Spleen (tissue), 13 donors: ENCODE measurements at places on chromosomes 12 and 14. TPM values are rescaled to one million over a fixed set of nuclear protein-coding genes. Genes with fewer than 3 reads are reported as not detected.

DNA sequence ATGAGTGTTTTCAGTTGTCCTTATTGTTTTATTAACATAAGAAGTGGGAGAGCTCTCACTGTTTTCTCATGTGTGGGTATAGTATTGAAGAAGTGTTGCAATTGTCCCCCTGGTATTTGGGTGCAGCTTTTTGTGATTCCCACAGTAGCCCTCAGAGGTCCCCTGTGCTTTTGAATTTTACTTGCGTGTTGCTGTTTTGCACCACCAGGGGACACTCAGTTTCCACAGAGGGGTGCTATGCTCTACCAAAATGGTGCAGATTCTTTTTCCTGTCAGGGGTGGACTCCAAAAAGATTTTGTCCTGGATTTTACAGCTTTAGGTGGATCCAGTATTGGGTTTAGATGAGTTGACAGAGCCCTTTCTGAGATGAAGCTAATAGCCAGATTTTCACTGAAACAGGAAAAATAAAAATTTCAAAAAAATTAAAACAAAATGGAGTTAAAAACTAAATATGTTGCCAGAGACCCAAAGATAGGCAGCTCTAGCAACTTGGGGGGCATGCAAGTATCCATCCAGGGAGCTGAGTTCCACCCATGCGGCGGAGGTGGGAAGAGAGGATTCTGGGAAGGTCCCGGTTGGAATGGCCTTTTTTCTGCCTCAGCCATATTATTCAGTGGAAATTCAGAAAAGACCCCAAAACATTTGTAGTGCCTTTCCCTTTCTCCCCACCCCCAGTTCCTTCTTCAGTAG is 50.2 kb downstream of the TTLL5 start:
- H3K36me3 ChIP-seq, result no peaks in the 10 kb centered on the region
- DNase-seq, result no peak
- H3K4me1 ChIP-seq, result peaks cover 9% of the 10 kb centered on the region
- H3K27ac ChIP-seq, result peak overlapping the region; percentile 46
- H3K4me3 ChIP-seq, result no peak overlapping the region

DNA sequence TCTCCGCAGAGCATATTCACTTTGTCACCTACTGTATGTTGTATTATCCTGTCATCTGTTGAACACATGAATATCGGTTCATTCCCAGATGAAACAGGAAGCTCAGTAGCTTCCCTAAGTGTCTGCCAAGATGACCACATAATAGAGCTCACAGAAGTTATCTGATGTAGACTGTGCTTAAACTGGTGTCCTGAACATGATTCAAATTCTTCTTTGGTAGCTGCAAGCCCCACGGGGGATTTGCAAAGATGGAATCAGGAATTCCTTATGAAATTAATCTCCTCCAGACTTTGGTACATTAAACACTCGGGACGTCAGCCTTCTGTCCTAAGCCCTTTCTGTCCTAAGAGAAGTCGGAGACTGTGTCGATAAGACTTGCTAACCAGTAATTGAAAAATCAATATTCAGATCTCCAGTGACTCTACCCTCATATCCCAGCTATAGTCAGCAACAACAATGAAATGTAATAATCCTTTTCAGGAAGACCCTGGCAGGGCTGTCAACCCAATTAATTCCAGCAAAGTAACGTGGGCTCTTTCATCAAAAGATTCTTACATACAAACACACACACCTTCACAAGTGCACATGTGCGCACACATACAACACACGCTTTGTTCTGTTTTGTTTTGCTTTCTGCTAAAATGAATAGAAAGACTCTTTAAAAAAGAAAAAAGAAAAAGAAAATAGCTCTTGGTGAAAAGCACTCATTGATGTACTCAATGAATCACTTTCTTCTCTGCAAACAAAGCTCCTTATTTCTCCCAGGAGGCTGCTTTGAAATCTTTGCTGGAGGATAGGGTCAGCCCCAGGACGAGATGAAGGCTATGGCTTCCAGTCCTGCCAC is 127.2 kb downstream of the RIMBP2 start:
- no peaks in the 10 kb centered on the region for H3K4me1 ChIP-seq
- no peaks in the 10 kb centered on the region for H3K27me3 ChIP-seq
- no peaks in the 10 kb centered on the region for H3K36me3 ChIP-seq
- H3K27ac ChIP-seq, result no peak overlapping the region
- no peak for DNase-seq

CEP128 gene
- 16.2 TPM for total RNA-seq

- DNase-seq, result no peak
- H3K36me3 ChIP-seq, result no peaks in the 10 kb centered on the region
- no peaks in the 10 kb centered on the region for H3K27me3 ChIP-seq
- no peaks in the 10 kb centered on the region for H3K4me1 ChIP-seq
- H3K4me3 ChIP-seq, result no peak overlapping the region
These were observed 282.9 kb downstream of the DUSP6 start for GRCh38 chr12:89069431-89069830.

DNA sequence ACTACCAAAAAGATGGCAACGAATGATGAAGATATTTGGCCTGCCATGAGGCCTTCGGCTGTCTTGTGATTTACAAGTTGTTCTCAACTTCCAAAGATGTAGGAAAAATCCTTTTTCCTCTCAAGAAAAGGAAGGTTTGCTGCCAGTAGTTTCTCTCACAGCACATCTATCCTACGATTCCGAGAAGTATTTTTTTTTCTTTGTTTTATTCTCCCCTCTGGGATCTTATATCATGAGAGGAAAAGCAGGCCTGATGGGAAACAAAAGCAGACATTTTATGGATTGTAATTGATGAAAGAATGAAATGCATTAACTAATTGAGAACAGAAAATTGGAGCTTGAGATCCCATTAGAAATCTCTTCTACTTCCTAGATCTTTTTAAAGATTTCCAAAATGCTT is 1197.9 kb upstream of the SEL1L start:
- DNase-seq, result no peak
- no peaks in the 10 kb centered on the region for H3K4me1 ChIP-seq
- no peak overlapping the region for H3K27ac ChIP-seq
- H3K4me3 ChIP-seq, result no peak overlapping the region
- H3K27me3 ChIP-seq, result no peaks in the 10 kb centered on the region

DNA sequence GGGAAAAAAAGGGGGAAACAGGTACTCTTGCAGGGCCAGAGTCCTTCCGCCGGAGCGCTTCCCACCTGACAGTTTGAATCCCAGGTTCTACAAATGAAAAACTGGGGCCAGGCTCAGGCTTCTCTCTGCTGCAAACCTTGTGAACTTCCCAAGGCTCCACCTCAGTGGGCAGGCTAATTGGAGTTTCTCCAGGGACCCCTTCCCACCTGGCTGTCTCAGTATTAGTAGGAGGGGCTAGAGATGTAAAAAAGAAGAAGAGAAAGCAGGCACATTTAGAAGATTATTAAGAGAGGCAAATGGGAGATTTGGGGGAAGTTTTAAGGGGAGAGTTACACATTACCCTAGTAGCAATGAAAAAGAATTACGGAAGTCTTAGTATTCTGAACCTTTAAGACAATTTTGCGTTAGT is 20.0 kb upstream of the CLEC2D start:
- H3K4me3 ChIP-seq, result peak overlapping the region; percentile 84
- H3K4me1 ChIP-seq, result peaks cover 15% of the 10 kb centered on the region
- peaks cover 17% of the 10 kb centered on the region for H3K36me3 ChIP-seq

DNA sequence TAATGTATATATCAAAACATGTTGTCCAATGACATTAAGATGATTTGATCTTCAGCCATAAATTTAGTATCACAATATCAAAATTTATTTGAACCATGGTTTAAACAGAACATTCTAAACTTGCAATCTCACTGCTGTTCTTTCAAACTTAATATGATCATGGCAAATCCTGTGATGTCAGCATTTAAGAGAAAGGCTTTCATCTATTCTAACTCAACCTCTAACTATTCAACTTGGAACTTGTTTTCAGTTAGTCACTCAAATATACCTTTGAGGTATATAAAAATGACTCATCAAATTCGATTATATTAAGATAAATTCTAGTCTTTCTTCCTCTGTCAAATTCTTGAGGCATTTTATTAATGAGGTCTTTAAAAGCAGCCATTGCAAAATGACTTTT is 747.0 kb upstream of the FLRT2 start:
- no peaks in the 10 kb centered on the region for H3K36me3 ChIP-seq
- DNase-seq, result no peak
- no peaks in the 10 kb centered on the region for H3K4me1 ChIP-seq
- no peak overlapping the region for H3K4me3 ChIP-seq

TCL1A gene
- total RNA-seq, result 56.5 TPM

DNA sequence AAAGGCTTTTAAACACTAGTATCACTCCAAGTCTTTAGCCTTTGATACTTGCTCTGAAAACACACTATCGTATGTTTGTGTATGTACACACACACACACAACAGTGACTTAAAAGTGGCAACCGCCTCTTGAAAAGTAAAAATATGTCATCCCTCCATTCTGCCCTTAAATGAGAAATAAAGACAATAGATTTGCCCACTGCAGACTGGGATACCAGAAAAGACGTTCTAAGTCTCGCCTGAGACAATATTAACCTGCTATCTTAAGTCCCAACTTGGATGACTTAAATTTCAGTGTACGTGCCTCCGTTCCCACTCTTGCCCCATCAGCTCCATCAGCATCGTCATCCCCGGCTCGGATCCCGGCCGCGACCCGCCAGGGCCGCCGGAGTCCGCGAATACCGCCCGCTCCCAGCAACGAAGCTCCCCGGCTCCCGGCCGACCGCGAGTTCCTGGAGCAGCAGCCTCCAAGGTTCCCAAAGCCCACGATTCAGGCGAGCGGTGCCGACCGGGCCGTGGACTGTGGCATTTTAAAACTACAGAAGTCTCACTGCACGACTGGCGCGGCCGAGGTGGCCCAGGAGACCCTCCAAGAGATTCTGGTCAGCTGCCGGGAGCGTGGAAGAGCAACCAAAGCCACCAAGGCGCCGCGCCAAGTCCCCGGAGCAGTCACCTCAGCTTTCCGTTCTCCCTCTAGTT is 2.8 kb upstream of the ARID2 start:
- peak overlapping the region; percentile 71 for H3K4me3 ChIP-seq
- H3K36me3 ChIP-seq, result no peaks in the 10 kb centered on the region
- peak overlapping the region; percentile 99 for H3K27ac ChIP-seq
- peaks cover 54% of the 10 kb centered on the region for H3K4me1 ChIP-seq
- peak; percentile 92 for DNase-seq

DNA sequence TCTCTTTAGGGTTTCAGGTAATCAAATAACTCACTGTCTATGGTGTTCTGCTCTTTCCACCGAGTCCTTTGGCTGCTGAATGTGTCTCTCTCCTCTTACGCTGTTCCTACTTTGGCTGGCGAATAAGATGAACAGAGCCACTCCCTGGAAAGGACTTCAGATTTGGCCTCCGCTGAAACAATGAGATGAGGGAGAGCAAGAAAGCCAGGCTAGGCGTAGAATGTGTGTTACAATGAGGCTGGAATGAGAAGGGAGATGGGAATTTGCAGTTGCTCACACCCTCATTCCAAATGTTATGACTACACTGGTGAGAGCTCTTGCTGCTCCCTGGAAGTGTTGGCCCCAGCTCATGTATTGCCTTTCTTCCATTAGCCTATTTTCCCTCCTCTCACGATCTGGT is at the start of gene MFAP5:
Gene MFAP5 (minus strand): TSS at position 234 of the 400 bp plus-strand sequence. CDS start 722 bp downstream, outside the sequence.
- H3K27me3 ChIP-seq, result no peaks in the 10 kb centered on the region
- no peak within 1 kb of the TSS for H3K4me3 ChIP-seq
- DNase-seq, result no peak
- H3K36me3 ChIP-seq, result no peaks in the 10 kb centered on the region

DNA sequence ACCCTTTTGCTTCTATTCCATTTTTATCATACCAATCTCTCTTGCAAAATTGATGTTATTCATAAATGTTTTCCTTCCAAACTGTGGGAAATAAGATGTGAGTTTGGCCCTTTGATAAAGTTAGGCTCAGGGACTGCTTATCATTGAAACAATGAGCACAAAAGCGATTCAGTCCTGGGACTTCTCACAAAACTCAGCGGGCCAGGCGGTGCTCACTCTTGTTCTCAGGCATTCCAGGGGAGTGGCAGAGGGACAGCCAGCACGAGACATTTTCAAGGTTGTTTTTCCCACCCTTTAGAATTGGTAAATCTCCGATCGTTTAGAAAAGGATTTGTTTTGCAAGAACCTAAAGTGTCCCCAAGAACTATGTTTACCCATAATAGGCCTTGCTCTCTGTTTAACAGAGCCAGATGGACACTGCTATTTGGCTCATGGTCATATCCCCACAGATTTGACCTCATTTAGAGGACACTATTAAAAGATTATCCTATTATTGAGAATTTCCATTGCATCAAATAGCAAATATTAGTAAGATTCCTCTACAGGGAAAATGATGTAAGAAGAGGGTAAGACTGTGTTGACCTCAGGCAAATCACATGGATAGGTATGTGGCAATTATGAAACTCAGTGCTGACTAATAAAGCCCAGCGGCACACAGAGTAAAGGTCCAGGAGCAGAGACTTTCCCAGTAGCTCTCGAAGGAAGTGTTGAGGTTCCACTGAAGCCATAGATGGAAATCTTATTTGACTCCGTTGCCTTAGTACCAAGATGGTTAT is 102.7 kb upstream of the USP44 start:
- no peak overlapping the region for H3K27ac ChIP-seq
- no peaks in the 10 kb centered on the region for H3K36me3 ChIP-seq

REM2 gene
- 1.6 TPM for total RNA-seq

GRCh38 chr14:75520852-75521251 is 1.4 kb upstream of the BATF start:
- H3K4me3 ChIP-seq, result no peak overlapping the region
- no peak for DNase-seq
- peak overlapping the region; percentile 91 for H3K27ac ChIP-seq
- no peaks in the 10 kb centered on the region for H3K36me3 ChIP-seq

RNASE2 gene
- total RNA-seq, result 8.8 TPM

DNA sequence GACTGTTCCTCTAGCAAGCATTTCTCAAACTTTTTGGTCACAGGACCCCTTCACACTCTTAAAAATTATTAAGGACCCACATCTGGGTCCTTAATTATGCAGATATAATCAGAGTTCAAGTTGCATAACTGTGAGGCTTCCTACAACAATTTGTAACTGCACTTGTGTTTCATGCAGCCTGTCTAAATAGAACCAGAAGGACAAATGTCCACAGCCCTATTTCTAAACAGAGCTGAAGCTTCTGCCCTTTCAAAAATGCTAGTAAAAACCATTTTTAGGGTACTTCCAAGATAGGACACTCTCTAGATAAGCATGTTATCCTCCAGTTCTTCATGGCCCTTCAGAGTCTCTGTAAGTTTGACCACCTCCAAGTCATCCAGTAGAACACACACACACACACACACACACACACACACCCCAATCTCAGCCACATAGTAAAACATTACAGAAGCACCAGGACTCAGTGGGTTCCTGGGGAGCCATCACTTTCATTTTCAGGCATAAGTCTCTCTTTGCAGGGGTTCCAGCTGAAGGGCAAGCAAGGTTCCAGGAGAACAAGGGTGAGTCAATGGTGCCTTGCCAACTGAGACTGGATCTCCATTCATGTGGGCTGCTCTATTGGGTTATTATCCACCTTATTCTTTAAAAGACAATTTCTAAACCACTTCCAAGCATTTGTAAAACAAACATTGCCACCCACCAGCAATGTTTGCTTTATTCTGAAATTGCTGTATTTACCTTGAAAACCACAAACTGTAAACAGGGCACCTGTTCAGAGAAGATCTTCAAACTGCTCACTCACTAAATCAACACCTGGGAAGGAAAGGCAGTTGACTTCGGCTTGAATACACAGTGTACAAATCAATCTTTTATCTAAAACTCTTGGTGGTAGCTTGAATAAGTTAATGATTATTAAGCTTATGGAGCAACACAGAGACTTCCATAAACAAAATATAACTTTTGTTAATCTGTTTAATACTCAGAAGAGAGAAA is 64.1 kb downstream of the ITPR2 start:
- no peaks in the 10 kb centered on the region for H3K36me3 ChIP-seq
- no peaks in the 10 kb centered on the region for H3K27me3 ChIP-seq
- H3K27ac ChIP-seq, result no peak overlapping the region
- DNase-seq, result no peak
- peaks cover 16% of the 10 kb centered on the region for H3K4me1 ChIP-seq

PLEKHD1 gene
- 0.27 TPM for total RNA-seq

- no peaks in the 10 kb centered on the region for H3K27me3 ChIP-seq
- no peak overlapping the region for H3K4me3 ChIP-seq
- no peaks in the 10 kb centered on the region for H3K36me3 ChIP-seq
- peak; percentile 74 for DNase-seq
- H3K4me1 ChIP-seq, result peaks cover 34% of the 10 kb centered on the region
These were observed 12.4 kb upstream of the GPR132 start for GRCh38 chr14:105077649-105077995.
